ENCODE measurements at places on chromosomes 3 and 15. TPM values are rescaled to one million over a fixed set of nuclear protein-coding genes. Genes with fewer than 3 reads are reported as not detected.

The GOLGA8G gene
- not detected for total RNA-seq

The MAGEF1 gene
- 5.3 TPM for total RNA-seq

The FILIP1L gene
- 104 TPM for total RNA-seq

The SLC9C1 gene
- 0.13 TPM for total RNA-seq

The CHMP2B gene
- total RNA-seq: 10.8 TPM

The HRH1 gene
- 11.9 TPM for total RNA-seq

The CNTN3 gene
- total RNA-seq: 0.44 TPM
